ENCODE measurements at places on chromosomes 11 and 22.

- DNase-seq = no peak
Measured at GRCh38 chr22:42065438-42066125, 5.0 kb downstream of the NAGA start.

DNA sequence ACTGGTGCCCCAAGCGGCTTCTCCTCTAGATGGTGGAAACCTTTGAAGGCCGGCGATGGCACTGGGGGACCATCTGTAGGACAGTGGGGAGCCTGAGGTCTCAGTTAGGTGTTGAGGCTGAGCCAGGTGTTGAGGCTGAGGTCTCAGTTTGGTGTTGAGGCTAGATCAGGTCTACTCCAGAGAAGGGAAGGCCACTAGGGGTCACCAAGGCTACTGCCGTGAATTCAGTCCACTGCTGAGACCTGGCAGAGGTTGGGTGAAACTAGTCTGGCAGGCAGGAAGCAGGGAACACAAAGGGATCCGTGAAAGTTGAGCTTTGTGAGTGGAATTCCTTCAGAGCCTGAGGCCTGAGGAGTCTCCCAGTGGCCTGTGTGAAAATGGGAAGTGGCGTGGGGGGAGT, 123.8 kb upstream of the FGF3 start:
- no peak for DNase-seq

GRCh38 chr11:79932612-79933011, 491.8 kb upstream of the TENM4 start:
- no peak for DNase-seq

DNA sequence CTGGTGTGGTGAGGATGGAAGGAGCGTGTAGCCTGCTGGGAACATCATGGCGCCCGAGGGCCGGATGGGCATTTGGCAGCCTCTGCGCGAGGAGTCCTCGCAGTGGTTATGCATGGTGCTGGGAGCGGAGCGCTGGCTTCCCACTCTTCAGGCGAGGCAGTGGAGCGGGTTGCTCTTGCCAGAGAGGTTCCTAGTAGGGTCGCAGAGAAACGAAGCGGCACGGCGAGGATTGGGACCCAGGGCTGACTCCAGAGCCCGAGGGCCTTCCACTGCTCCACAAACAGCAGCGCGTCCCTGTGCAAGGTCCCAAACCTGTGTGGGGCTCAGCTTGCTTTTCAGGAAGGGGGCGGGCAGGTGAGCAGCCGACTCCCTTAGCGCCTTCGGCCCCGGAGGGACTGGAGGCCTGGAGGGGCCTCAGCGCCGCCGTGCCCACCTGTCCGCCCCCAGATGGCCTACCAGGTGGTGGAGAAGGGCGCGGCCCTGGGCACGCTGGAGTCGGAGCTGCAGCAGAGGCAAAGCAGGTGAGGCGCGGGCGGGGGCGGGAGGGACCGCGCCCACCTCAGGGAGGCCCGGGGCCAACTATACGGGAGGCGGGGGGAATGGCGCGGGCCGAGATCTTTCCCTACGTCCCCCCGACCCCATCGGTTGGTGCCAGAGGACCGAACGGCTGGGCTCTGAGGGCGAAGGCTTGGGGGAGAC, 7.2 kb downstream of the ATG16L2 start:
- DNase-seq = no peak

DNA sequence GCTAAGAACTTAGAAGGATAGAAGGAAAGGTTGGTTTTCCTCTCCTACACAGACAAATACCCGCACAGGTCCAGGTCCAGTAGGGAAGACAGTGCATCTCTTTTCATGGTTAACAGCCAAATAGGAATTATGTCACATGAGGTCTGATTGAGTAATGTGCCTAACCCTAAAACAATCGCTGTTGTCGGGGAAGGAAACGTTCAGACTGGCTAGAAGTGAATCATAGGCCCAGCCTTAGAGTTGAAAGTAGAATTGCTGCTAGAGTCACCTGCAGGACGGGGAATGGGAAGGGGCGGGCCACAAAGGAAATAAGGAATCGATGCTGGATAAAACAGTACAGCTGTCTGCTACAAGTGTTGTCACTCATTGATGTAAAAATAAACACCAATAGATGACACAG, 12.4 kb upstream of the HTATIP2 start:
- DNase-seq = no peak

- DNase-seq = no peak
Measured at GRCh38 chr11:20046416-20046815, 113.9 kb downstream of the DBX1 start.

DNA sequence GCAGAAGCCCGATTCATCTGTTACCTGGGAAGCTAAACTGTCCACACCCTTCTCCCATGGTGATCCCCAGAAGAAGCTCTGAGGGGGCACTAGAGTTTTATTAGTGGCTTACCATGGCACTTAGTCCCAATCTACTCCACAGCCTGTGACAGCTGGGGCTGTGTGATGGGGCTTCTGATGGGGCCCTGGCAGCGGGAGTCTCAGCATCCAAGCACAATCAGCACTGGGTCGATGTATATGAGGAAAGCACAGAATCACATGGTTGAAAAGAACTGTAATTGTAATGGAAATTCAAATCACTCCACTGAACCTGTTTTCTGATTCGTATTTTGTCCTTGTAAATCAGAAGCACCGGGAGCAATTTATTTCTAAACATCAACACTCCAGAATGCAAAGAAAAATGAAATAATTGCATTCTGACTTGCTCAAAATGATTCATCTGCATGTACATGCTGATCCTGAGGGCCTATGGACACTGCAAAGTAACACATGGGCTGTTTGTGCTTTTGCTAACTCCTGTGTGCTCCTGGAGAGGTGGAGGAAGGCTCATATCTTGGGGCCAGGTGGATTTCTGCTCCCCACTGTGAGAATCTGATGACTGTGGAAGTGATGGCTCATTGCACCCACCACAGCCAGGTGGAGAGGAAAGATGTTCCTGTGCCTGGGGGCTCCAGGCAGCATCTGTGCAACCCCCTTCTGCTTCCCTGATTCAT, 203.0 kb downstream of the KIRREL3 start:
- no peak for DNase-seq

DNA sequence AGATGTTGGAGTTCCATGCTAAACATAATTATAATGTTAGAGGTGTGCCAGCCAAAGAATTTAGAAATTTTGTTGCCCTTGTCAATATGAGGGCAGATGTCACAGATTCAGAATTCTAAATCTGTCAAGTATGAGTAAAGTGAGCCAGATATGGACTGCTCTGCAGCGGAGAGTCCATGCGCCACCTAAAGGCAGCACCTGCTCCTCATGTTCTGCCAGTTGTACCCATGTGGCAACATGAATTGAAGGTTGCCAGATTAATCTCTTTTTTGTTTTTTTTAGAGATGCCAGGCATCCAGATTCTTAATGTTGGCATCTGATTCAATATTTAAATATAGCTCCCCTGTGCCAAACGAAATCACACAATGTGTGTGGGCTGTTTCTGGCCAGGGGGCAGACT, 678.6 kb upstream of the ANO5 start:
- no peak for DNase-seq

- DNase-seq = no peak
Measured at GRCh38 chr22:39216143-39216490, 28.7 kb downstream of the PDGFB start.

- DNase-seq = no peak
Measured at GRCh38 chr11:31620434-31620833, 110.9 kb downstream of the ELP4 start.

GRCh38 chr22:50326956-50327710, at the start of gene DENND6B:
Gene DENND6B, minus strand, starts transcription at chr22:50327012. Its CDS starts 24 bp downstream, at chr22:50326988.
- peak; percentile 37 for DNase-seq

DNA sequence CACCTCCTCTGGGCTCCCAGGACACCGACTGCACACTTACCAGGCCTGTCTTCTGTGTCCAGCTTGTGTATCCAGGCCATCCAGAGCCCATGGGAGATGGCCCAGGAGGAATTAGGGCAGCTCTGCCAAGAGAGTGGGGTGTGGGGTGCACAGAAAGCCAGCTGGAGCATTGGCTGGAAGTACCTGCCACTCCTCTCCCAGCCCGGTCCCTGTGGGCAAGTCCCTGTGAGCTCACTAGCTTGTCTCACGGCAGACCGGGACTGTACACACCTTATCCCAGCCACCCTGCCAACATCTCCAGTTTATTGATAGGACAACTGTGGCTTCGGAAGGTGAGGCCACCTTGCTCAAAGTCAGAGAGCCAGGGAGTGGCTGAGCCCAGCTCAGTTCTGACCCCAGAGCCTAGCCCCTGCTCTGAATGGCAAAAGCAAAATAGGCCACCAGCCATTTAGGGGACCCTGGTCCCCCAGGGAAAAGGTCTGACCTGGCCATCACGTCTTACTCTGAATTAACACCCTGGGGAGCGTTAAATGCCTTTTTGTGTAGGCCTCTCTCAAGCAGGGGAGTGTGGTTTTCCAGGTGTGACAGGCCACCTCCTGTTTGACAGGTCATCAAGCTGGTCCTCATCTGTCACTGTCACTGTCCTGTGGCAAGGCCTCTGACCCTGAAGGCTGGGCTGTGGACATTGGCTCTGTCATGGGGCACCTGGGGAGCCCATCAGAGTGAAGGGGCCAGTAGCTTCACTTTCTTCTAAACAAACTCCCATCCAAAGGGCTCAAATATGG, 15.1 kb downstream of the UQCR10 start:
- no peak for DNase-seq

- no peak for DNase-seq
Measured at GRCh38 chr11:124077266-124077665, 36.1 kb upstream of the OR10G7 start.

- DNase-seq = peak; percentile 56
Measured at GRCh38 chr11:118883368-118884071, at the start of gene CXCR5. Gene CXCR5, plus strand, starts transcription at chr11:118883892. Its CDS starts 50 bp downstream, at chr11:118883942.

DNA sequence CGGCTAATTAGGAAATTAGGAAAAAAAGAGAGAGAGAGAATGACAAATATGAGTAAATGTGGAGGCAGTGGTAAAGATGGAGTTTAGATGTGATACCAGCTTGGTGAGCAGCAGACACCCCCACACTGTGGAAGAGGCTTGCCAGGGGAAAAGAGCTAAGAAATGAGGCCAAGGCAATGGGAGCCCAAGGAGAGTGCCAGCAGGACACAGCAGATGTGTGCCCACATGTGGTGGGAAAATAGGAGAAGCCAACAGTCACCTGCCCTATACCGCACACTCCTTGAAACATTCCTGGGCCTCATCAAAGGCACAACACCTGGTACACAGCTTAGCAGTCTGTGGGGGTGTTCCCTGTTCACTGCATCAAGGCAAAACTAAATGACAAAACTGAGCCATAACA, 104.9 kb downstream of the FAM76B start:
- DNase-seq = no peak

GRCh38 chr11:29318134-29318845, 698.5 kb downstream of the KCNA4 start:
- DNase-seq = no peak

DNA sequence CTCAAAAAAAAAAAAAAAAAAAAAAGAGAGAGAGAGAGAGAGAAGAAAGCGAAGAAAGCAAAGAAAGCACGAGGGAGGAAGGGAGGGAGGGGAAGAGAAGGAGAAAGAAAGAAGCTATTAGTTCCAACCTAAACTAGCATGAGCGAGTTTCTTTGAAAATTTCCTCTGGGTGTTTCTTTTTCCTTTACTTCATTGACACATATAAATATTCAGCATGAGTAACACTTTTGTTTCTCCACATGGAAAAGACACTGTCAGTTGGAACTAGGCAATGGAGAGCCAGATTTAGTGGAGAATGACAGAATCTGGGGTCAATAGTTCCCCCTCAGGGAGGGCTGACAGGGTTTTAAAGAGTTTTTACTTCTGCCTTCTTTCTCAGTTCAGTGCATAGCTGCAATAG, 257.4 kb downstream of the DDX10 start:
- DNase-seq = no peak

GRCh38 chr22:32665676-32666075, 135.8 kb upstream of the TIMP3 start:
- DNase-seq = no peak

DNA sequence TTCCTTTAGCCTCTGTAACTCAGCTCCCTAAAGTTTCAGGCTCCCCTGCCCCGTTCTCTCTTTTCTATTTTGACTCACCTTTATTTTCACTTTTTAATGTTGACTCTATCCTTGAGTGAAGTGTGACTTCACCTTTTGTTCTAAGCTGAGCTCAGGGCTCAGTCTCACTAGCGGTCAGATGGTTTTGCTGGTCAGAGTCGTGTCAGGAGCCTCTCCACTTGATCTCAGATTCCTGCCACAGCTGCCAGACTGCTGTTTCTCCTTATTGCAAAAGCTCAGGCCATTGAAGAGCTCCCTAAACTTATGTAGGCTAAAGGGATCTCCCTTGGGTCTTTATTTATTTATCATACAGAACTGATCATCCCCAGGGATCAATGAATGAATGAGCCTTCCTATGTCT, 13.7 kb upstream of the POU2AF2 start:
- no peak for DNase-seq

DNA sequence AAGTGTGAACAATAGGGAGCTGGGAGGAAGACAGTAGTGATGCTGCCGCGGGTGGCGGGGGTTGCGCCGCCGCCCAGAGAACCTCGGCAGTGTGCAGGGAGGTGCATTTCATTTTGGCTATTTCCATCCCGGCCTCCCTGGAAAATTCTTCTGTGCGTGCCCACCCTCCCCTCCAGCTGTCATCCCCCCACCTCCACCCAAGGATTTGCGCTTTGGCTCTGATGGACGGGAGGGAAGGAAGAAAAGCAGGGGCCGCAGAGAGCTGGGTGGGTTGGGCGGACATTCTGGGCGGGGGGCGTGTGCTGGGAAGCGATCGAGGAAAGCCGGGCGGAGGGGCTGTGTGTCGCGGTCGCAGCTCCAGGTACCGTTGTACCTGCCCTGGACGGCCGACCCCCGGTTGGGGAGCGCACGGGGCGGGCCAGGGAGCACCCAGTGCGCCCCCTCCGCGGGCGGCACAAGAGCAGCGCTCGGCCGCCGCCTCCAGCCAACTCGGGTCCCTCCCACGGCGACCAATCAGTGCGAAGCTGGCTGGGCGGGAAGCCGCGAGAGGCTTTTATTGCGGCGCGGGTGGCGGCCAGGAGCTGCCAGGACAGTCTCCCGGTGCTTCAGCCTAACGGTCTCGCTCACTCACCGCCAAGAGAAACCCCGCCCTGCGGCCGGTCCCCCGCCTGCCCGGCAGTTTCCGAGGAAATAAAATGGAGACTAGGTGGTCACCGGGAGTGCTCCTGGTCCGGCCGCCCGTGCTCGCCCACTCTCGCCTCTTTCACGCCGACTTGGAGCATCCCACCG, 1.6 kb downstream of the NCAM1 start:
- DNase-seq = no peak

GRCh38 chr22:45997777-45998637, 21.0 kb upstream of the WNT7B start:
- no peak for DNase-seq

GRCh38 chr22:46280063-46280817, 12.4 kb downstream of the TTC38 start:
- no peak for DNase-seq

DNA sequence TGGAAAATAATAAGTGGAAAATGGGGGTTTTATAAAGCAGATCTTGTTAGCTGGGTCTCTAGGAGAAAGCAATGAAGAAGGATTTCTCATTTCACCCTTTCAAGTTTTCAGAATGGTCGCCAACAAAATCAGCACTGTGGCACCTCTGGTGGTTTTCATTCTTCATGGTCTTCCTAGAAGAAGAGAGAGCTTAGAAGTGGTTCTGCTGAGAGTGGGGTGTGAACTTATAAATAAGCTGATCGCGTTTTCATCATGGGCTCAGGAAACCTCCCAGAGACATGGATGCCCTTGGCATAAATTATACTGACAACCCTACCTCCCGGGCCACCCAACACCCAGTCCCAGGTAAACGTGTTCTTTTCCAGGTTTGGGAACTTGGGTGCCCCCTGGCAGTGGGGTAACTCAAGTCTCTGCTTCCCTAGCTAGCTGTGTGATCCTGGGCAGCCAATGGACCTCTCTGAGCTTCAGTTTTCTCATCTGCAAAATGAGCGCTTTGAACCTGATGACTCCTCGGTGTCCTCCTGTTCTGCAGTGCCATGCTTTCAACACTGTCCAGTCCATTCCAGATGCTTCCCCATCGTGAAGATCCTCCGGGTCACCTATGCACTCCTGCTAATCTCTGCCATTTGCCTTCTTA, 72.6 kb upstream of the GRAMD1B start:
- no peak for DNase-seq
